NB4 (cell line): ENCODE measurements at places on chromosomes 11 and 22.
A peak's percentile ranks its signal among the peaks of the same experiment; 100 is the strongest.

DNA sequence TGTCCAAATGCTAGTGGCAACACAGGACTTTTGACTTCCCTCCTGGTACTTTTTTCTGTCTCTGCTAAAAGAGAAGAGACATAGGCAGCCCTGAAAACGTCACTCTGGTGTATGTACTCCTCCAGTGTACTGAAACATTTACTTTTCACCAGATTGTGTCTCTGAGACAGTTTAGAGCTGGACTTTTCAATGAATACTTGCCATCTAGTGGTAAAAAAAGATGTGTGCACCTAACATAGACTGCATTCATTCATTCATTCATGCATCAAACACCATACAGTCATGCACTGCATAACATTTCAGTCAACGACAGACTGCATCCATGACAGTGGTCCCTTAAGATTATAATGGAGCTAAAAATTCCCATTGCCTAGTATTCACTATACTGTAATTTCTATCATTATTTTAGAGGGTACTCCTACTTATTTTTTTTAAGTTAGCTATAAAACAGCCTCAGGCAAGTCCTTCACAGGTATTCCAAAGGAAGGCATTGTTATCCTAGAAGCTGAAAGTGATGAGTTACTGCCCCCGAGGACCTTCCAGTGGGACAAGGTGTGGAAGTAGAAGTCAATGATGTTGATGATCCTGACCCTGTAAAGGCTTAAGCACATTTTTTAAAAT lies 186.2 kb downstream of the SPON1 start:
- DNase-seq, result peak; percentile 22

- DNase-seq, result no peak
Observed at GRCh38 chr11:69140635-69141034, 15.1 kb upstream of the SMIM38 start.

- DNase-seq, result no peak
Observed at GRCh38 chr22:27278946-27279345, 522.6 kb downstream of the MN1 start.

GRCh38 chr11:62393061-62393611 lies 25.7 kb upstream of the SCGB1A1 start:
- DNase-seq, result peak; percentile 36

DNA sequence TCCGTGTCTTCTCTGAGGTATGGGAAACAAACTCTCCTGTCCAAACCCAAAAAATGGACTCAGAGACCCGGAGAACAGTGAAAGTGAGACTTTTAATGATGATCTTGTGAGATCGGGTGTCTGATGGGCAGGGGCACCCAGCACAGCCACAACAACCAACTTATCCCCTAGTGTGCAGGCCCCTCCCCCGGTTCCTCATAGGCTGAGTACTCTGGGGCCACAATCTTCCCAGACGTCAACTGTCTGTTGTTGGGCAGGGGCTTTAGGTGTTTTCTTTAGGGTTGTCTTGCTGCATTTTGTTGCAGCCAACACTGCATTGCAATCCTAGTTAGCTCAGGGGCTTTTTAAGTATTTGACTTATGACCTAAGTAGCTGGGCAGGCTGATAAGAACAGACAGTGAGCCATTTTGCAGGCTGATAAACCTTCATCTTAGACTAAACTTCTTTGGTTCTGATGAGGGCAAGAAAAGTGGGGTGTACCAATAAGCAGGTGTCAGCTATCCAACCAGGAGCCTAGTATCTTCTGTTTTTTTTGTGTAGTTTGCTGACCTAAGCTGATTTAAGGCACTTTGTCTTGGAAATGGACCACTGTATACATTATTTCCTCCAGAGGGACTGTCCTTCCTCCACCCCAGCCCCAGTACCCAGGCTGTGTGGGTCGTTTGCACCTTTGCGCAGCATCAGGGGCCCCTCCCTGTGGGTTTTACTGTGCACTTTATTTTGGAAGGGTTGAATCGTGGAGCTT lies 1323.6 kb downstream of the TBC1D22A start:
- DNase-seq, result no peak

- DNase-seq, result peak; percentile 60
Observed at GRCh38 chr11:34050581-34051348, 766 bp upstream of the CAPRIN1 start.

DNA sequence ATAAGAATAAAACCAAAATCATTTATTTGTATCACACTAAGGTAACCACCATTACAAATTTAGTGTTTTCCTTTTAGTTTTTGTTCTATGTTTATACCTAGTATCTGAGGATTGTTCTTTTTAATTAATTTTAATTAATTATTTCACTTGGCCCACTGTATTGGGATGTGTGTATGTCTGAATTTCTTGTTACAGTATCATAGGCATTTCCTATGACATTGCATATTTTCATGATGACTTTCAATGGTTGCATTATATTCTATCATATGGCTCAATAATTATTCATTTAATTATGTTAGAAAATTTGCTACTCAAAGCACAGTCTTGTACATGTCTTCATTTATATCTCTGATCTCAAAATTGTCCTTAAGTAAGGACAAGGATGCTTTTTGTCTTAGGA lies 41.0 kb downstream of the C11orf71 start:
- no peak for DNase-seq

DNA sequence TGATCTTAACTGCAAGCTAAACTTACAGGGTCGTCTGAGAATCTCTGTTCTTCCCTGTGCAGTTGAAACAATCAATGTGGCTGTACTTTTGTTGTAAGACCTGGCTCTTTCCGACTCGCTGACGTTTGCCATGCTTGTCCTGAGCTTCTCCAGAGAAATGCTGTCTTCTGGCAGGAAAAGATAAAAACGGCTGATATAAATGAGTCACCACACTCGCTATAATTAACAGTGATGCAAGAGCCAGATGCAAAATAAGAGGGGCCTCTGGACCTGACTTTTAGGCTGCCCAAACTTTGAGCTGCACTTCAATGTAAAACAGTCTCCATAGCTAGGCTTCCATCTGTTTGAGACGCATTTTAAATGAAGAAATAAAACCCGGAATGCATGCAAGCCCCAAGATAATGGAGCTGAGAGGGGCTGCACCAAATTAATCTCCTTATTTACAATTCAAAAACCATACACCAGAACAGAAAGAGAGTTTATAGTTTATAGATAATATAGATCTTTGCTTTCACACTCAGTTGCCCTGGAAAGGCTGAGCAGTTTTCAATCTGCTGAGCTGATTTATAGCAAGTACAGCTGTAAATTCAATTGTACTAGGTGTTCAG lies 48.5 kb downstream of the WT1 start:
- DNase-seq, result peak; percentile 73

GRCh38 chr11:107196732-107197131 lies 178.5 kb upstream of the GUCY1A2 start:
- no peak for DNase-seq

GRCh38 chr11:61589961-61590360 lies 9.1 kb upstream of the SYT7 start:
- no peak for DNase-seq

- DNase-seq, result no peak
Observed at GRCh38 chr11:77100166-77101042, 2.2 kb upstream of the OMP start.

DNA sequence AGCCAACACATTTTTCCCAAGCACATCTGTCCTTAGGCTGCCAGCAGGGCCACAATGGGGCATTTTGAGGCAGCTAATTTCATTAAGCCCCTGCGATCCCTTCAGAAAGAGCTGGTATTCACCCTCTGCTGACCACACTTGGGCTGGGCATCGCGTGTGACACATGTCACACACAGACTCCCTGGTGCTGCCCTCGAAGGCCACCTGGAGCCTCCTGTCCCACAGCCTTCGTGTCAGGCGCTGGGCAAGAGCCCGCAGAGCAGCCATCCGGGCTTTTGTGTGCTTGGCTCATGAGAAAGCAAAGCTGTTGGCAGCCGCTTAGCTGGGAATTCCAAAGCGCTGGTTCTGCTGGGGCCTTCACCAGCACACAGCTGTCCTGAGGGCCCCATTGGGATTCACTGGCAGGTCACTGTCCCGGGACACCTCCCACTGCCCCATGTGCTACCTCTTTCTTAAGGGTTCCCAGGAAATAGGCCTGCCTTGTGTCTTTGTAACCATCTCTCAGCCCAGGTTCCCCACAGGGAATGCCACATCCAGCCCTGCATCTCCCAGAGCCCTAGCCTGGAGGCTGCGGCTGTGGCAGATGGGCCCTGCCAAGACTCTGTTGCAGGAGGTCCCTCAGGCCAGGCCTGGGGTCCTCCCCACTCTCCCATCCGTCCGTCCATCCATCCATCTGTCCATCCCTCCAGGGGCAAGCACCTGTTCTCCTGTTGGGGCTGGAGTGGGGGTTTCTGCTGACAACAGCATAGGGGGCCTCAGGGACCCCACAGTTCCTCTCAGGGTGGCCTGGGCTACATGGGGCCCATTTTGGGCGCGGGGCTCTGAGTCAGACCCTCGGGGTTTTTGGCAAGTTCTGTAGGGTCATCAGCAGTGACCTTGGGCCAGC lies 4.9 kb downstream of the CLDN5 start:
- DNase-seq, result no peak

DNA sequence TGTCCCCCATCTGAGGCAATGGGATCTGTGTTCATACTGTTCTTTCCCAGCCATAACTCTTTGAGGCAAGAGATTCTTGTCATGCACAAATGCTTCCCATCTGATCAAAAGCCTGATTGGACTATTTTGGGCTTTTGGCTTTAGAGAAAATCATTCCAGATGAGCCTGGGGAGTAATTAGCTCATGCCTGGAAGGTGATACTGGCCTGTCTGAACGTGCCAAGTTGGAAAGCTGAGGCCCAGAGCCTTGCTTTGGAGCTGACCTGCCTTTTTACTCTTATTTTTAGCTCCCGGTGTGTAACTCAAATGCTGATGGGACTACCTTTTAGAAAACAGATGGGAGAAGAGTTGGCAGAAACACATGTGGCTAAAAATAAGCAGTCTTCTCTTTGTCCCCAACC lies 105.0 kb downstream of the DBX1 start:
- DNase-seq, result no peak

DNA sequence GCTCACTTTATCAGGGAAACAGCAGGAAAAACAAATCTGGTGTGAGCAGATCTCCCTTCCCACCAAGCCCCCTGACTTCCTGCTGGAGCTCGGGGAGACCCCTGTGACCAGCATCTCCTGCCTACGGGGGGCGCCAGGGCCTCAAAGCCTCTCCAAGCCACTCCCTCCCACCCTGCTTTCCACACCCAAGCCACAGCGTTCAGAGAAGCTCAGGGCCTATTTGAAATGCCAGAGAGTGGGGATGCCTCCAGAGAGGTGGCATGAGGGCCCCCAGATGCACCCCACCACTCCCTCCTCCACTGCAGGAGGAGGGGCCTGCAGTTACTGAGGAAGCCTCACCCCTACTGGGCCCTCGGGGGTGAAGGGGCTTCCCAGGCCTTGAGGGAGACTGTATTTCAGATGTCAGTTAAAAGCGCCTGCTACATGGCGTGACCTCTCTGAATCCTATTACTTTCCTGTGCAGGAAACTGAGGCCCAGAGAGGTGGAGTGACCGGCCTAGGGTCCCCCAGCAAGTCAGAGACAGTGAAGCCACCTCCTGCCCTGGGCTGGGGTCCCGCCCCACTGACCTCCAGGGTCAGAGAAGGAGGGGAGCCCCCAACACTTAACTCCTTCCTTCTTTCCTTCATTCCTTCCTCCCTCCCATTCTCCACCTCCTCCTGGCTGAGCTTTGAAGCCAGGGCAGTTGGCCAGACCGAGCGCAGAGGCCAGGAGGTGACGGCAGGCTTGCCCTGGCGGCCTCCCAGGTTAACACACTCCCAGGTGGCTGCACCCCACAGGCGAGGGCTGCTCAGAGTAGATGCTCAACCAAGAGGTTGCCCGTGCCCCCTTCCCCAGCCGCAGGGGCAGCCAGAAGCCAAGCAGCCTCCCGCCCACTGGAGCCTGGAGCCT lies 6.0 kb upstream of the CDKN1C start:
- DNase-seq, result peak; percentile 48

DNA sequence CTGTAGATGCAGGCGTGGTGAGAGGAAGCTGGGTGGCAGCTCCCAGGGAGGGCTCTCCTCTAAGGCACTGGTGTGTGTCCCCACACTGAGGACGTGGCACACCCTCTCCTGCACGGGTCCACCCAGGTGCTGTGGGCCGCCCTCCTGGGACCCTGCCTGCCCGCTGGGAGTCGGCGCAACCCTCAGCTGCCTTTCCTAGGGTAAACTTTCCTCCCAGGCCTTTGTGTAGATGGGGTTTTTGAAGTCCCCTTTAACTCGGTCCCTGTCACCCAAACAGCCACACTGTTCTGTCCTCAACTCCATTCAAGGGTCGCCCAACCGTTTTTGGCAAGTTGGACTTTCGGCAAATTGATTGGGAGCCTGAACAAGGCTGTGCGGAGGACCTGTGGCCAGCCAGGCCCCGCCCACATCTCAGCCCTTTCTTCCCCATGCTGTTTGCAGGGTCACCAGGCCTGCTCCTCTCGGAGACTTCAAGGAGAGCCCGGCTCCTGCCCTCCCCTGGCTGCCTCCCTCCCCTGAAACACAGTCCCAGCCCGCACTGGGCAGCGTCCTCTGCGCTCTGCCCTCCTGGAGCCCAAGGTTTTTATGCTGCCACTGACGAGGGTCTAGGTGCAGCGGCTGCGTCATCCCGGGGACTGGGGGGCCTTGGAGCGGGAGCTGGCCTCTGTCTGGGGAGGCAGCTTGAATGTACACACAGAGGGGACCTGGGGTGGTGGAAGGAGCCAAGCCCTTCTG lies 1126.2 kb downstream of the BRD1 start:
- peak; percentile 46 for DNase-seq

- DNase-seq, result peak; percentile 81
Observed at GRCh38 chr11:65314501-65315203, at the start of gene CDC42EP2. TSS of gene CDC42EP2 (plus strand) at chr11:65314866. CDS start at chr11:65320899, 6,033 bp downstream.

DNA sequence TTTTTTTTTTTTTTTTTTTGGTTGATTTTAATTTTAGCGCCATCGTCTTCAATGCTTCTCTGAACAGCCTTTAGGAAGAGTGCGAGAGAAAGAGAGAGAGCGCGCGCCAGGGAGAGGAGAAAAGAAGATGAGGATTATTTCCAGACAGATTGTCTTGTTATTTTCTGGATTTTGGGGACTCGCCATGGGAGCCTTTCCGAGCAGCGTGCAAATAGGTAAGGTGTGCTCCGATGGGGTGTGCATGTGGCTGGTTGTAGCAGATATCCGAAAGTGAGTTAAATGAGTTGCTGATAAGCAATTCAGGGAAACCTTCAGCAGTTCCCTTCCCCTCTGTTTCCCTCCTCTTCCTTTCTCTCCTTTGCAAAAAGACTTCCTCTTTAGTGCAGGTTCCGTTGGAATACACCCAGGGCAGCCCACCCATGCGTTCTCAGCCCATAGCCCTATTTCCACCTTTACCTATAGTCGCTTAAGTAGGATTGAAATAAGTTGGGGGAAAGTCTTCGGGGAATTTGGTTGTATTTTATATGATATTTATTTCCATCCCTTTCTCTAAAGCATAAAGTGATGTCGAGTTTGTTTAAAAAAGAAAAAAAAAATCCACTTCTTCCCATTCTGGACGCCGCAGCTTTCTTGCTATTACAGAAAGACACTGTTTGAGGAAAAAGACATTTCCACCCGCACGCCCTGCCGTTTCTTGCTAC lies 1.1 kb downstream of the GRIA4 start:
- DNase-seq, result no peak
